ENCODE measurements at places on chromosomes 5 and 9.

- DNase-seq, result peak; percentile 35
Observed at GRCh38 chr5:135032999-135033861, 798 bp downstream of the PITX1 start.

- no peak for DNase-seq
Observed at GRCh38 chr9:117739624-117740347, 35.6 kb downstream of the TLR4 start.

DNA sequence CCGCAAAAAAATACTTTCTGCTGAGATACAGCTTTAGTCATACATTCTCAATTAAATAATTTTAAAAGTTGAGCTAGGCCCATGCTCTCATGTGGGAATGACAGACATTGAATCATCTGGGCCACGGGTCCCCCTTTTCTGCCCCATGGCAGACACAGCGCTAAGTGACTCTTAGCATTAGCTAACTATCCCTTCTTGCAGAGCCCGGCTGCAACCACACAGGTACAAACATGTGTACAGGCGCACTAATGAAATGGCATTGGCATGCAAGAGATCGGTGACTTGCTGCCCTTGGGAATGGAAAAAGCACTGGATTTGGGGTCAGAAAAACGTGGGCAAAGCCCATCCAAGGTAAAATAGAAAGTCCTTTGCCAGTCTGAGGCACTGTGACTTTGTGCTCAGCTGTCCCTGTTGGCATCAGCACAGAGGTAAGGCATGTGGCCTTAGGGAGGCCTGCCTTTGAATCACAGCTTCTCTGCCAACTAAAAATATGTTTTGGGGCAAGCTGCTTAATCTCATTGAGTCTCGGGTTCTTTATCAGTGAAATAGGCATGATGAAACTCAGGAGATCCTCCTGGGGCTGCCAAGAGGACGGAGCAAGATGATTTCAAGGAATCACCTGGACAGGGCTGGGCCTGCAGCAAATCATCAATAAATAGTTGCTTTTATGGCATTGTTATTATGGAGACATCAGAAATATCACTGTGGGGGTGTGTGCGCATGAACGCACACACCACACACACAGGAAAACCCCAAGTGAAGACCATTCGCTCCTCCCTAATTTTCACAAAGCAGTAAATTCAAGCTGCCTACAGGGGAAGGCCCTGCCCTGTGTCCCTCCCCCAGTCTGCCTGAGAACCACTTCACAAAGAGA lies 54.2 kb downstream of the WHRN start:
- no peak for DNase-seq

DNA sequence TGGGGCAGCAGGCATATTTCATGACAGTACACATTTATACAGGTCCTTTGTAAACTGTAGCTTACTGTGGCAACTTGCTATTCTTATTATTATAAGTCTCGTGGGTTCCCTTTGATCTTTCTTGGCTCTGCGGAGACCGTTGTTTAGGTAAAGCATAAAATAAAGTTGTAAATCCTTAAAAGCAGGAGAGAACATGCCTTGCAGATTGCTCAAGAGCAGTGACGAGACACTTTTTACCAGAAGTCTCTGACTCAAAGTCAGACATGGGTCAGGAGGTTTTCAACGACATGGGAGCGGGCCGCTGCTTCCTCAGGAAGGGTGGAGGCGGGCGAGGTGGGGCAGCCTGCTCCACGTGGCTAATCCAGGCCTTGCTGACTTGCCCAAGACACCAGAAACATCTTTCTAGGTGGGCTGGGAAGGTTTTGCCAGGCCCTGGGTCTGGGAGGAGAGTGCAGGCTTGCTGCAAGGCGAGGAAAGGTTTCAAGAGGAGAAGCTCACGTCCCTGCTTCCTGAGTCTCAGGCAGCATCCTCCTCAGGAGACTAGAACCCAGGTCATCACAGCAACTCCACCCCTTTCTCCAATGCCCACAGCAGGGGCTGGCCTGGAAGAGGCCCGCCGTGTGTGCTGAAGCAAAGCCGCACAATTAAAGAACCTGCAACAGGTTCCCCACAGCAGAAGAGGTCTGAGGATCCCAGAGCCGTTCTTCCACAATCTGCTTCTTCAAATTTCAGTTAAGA lies 6.5 kb downstream of the TBC1D2 start:
- peak; percentile 91 for DNase-seq

DNA sequence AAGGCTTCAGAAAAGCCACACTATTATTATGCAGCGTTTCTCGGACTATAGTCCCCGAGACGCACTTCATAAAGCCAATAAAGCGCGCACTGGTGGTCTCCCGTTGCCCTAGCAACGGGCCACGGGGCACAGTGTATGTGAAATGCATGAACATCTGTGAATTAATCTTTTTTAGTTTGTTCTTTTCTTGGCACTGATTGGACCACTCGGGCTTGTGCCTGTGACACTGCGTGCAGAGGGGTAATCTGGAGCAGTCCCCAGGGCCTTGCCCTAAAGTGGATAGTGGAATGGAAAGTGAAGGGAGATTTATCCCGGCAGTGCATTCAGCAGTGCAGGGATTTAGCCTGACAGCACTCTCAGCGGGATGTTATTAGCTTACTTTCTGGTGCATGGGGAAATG lies 92.1 kb downstream of the TLE4 start:
- DNase-seq, result no peak

DNA sequence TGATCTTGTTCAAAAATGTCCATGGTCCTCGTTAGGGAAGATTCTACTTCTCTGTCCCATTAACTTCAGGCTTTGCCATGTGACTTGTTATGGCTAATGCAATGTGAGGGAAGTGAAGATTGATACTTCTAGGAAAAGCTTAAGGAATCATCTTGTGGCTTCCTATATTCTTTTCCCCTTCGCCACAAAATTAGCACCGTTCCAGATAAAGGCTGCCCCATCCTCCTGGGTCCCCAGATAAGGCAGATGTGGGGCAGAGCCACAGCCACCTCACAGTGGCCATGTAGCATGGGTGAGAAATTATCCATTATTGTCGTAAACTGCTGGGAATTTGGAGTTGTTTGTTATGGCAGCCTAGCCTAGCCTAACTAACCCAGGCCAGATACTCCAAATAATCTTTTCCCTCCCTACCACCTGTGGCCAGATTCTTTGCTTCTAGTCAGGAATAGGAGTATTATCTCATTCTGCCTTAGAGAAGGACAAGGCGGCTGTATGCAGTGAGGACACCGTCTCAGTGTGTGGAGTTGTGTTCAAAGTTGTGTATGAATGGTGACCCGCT lies 31.9 kb upstream of the BOD1 start:
- DNase-seq, result no peak

DNA sequence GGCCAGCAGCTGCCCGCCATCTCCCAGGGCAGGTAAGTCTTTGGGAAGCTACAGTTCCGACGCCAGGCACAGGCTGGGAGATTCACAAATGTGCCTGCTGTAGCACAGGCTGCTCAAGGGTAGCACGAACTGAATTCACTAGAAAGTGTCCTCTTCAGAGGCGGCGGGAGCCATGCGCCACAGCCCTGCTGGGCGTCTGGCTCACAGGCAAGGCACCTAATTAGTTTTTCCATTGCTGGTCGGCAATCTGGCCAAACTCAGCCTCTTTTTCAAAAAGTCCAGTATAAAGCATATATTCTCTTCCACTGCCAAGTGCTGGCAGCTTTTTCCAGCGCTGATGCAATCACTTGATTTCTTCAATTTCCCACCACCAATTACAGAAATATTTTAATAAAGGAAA lies 128.9 kb upstream of the RAPGEF1 start:
- DNase-seq, result no peak

GRCh38 chr5:6633469-6634245 lies 417 bp downstream of the SRD5A1 start:
- DNase-seq, result peak; percentile 12

DNA sequence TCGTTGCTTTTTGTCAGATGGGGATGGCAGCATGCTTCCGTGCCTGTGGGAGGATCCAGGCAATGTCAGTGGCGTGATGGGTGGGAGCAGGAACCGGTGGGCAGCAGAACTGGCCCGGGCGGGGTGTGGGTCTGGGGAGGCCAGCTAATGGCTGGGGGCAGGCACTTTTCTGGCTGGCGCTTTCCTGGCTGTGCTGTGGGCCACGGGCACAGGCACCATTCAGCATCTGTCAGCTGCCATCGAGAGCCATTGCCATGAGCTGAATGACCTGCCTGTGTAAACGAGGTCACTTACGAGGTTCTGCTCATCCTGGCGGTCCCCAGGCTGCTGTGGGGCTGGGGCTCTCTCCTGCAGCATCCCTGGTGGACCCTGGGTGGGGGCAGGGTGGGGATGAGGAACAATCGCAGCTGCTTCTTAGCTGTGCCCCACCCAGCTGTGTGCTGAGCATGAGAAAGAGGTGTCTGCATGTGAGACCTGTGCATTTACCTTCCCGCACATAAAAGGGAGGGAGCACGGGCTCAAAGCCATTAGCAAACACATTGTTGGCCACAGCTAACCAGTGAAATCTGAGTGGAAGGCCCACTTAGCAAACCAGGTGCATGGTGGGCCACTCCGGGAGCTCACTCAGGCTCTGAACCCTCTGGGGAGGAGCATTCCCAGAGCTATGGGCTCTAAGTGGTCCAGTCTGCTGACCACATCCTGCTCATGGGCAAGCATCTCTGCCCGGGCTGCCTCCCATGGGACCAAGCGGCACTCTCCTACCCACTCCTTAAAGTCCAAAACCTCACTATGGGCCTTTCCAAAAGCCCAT lies 41.3 kb upstream of the OLFM1 start:
- DNase-seq, result no peak

Data from LHCN-M2 (cell line).